ENCODE measurements at places on chromosomes 3 and 15.

- DNase-seq = no peak
These were observed 90.2 kb downstream of the OSBPL10 start for GRCh38 chr3:31890742-31891469.

DNA sequence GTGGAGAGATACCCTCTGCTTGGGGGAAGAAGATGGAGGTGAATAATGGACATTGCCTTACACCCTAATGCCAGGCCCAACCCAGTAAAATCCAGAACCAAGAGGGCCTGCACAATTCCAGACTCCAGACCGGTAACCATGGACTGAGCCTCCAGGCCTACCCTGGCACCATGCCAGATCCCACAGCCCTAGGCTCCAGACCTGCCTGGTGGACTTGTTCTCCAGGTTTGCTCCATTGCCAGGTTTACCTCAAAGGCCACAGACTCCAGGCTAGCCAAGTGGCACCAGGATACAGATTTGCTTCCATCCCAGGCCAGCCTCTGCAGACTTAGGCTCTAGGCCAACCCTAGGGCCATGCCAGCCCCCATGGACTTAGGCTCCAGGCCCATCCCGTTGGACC is 14.0 kb downstream of the PLCH1 start:
- no peak for DNase-seq

DNA sequence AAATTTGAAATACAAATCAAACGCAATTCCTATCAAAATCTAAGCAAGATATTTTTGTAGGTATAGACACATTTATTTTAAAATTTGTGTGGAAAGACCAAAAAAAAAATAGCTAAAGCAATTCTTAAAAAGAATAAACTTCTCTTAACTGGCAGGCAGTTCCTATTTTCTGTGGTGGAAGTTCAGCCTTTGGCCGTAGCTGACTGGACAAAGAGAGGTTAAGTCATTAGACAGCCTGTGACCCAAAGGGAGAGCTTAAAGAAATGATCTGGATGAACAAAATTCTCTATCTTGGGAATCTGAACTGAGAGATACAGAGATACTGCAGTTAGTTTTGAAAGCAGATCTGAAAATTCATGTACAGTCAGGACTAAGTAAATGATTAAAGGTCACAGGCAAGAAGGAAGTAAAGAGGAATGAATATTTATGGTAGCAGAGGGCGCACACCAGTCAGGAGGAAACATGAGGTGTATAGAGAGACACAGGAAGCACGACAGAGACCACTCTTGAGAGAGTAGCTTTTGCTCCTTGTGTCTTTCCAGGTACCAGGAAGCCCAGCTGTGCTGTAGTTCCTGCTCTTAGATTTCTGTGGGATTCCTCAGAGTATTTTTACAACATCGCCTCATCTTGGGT is 57.5 kb downstream of the TPRG1 start:
- DNase-seq = no peak

DNA sequence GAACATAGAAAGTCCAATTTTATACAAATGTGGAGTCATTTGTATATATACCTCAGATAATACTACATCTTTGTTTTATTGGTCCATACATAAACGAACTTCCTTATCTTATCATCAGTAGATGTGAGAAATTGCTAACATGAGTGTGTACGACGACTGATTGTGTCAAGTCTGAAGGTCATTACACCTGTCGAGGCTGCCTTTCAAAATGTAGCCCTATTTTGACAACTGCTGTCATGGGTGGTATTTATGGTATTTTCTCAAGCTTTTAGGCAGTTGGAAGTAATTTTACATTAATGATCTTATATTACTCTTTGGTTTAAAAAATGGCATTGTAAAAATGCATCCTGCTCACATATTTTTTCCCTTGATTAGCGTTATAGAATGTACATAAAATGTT is 183.7 kb upstream of the DNAJC19 start:
- DNase-seq = no peak

DNA sequence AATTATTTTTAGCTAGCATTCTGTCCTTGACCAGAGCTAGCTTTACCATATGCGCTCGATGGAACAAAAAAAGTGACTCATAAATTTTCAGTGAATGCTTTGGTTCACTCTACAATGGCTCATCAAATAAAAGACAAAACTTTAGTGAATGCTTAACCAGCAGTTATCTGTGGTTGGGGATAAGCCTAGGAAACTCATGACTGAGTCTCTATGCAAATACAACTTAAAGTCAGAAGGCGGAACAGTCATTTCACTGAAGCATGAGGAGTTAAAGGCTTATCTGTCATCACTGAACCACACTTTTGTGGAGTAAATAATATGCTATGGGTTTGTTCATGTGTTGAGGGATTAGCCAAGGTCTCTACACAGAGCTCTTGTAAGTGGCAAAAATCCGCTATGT is 308.4 kb downstream of the SQOR start:
- DNase-seq = no peak

GRCh38 chr3:15427981-15428380 is 583 bp downstream of the EAF1 start:
- DNase-seq = no peak

- no peak for DNase-seq
These were observed 34.0 kb downstream of the TPRA1 start for GRCh38 chr3:127556565-127556964.

- DNase-seq = no peak
These were observed 95.1 kb upstream of the TMC3 start for GRCh38 chr15:81469154-81469553.

DNA sequence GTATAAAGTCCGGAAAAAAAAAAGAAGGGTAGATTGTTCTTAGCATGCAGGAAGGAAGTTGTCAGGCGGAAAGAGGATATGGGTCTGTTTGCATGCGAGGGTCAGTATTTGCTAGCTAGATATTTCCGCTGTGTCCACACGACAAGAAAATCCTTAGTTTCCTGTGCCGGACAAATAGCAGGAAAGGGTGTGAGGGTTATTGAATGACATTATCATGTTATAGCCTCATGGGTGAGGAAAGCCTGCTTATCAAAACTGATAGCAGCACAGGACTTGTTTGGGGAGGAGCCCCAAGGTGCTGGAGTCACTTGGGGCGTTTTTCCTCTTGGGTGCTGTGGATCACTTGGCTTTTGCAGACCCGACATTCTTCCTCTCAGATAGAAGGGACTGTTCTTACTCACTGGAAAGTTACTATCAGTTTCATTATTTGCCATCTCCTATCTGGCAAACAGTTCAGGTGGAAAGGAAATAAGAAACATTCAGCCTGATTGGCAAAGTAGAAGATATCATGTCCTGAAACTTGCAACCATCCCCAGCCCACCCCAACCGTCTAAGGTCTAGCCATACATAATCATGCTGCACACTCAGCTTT is 127.2 kb upstream of the DPH6 start:
- no peak for DNase-seq

GRCh38 chr3:126999383-126999782 is 16.5 kb downstream of the PLXNA1 start:
- no peak for DNase-seq

DNA sequence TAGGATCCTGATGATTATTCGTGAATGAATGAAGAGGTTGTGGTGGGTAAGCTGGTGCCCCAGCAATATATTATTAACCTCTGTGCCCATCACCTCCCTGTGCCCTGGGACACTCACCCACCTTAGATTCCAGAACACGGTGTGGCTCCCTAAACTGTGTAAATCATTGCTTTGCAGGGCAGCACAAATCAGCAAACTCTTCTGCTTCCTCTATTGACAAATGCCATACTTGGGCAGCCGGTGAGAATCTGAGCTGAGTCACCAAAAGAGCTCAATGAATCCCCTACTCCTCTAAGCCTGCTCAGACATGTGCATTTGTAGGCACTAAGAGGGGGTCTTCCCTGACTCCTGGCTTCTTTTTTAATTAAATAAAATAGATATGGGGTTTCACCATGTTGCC is 15.7 kb downstream of the UQCC5 start:
- no peak for DNase-seq

- no peak for DNase-seq
These were observed 857.8 kb downstream of the TUSC7 start for GRCh38 chr3:117567382-117567781.

GRCh38 chr3:25604107-25604805 is 60.5 kb downstream of the TOP2B start:
- DNase-seq = no peak

GRCh38 chr3:188362405-188362831 is 208.5 kb downstream of the LPP start:
- DNase-seq = no peak

GRCh38 chr3:174170248-174170647 is 688.9 kb upstream of the NAALADL2 start:
- peak; percentile 23 for DNase-seq

DNA sequence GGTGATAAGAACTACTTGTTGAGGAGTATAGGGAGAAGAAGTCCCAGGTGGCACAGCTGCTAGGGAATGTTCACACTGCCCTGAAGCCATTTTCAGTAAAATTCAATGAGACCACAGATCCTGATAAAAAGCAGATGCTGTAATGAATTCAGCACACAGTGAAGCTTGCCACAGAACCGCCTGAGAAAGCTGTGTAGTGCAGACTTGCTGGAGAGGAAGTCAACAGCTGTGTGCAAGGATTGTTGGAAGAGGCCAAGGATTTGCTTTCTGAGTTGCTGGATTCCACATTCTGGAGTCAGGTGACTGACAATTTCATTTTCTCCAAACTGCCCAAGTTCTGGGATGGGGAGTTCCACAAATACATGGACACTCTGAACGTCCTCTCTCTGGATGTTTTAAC is 70.9 kb downstream of the ANP32A start:
- DNase-seq = no peak

- DNase-seq = no peak
These were observed 106.5 kb downstream of the CHSY1 start for GRCh38 chr15:101145362-101145761.

- DNase-seq = no peak
These were observed 116.4 kb downstream of the IL5RA start for GRCh38 chr3:2993736-2994135.

GRCh38 chr15:79308874-79309273 is 2.0 kb upstream of the TMED3 start:
- DNase-seq = no peak

- no peak for DNase-seq
These were observed 11.3 kb upstream of the P2RY12 start for GRCh38 chr3:151395806-151396205.

DNA sequence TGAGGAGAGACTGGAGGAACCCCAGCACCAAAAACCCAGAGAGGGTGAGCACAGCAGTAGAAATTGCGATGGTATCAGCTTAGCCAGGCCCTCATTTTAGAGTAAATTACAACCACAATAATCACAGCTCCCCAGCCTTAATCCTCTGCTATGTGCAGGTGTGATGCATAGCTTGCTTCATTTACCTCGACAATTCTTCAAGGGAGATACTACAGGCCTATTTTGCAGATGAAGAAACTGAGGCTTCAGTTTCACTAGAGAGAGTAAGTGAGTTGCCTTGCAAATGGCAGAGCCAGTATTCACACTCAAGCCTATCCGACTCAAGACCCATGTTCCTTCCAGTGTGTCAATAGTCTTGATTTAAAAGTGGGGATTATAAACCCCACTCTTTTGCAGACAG is 33.4 kb downstream of the LSM3 start:
- no peak for DNase-seq

DNA sequence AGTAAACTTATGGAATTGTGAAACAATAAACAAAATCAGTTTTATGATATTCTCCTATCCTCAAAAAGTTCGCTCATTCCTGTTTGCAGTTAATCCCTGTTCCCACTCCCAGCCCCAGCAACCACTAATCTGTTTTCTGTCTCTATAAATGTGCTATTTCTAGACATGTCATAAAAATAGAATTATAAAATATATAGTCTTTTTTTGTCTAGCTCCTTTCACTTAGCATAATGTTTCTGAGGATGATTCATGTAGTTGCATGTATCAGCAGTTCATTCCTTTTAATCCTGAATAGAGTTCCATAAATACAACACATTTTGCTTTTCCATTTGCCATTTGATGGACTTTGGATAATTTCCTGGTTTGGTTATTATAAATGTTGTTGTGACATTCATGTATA is 140.0 kb downstream of the KCNAB1 start:
- no peak for DNase-seq

- no peak for DNase-seq
These were observed 87.3 kb downstream of the FBLN2 start for GRCh38 chr3:13636186-13636585.

GRCh38 chr3:189909573-189909972 is 211.1 kb downstream of the P3H2 start:
- no peak for DNase-seq

GRCh38 chr3:177089110-177089509 is 108.2 kb downstream of the TBL1XR1 start:
- no peak for DNase-seq

Measured in NCI-H524 (cell line).